IPS DF 6.9 (cell line): ENCODE measurements at places on chromosomes 13 and 19.

GRCh38 chr19:1102407-1103131 is 1.2 kb upstream of the GPX4 start:
- no peak for DNase-seq

DNA sequence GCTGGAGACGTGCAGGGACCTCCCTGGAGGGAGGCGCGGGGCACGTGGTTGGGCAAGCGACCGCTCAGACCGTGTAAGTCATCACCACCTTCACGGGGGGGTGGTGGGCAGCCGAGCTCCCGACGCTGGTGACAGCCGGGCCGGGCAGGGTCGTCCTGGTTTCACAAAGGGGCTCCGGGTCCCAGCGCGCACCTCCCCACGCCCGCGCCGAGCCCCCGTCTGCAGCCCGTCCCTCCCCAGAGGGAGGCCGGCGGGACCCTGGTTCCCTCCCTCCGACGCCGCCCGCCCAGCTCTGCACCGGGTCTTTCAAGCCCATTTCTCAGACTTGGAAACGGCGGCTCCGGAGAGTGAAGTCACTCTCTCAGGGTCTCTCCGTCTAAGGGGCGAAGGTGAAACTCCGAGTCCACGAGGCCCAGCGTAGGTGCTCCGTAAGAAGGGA is 729 bp upstream of the ARID3A start:
- DNase-seq = no peak

GRCh38 chr13:25945596-25945995 is 106.2 kb downstream of the SHISA2 start:
- DNase-seq = no peak

GRCh38 chr13:97403893-97404750 is 29.8 kb upstream of the RAP2A start:
- no peak for DNase-seq

GRCh38 chr19:16897029-16897855 is 8.4 kb downstream of the F2RL3 start:
- peak; percentile 83 for DNase-seq

DNA sequence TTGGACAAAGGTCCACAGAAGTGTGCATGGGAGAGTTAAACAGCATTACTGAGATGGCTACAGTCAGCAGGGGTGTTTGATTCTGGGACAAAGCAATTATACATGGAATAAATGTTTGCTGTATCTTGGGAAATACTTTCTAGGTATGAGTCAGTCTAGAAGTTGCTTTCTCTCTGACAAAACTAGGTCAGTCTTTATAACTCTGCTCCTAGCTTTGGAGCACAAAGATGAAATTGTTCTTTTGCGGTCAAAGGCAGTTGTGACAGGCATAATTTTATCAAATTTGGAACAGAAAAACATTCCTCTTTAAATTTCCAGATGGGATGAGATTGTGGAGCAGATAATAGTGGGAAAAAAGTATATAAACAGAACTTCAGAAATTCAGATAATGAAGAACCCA is 1045.4 kb upstream of the MIR17HG start:
- DNase-seq = no peak

GRCh38 chr19:920051-920864 is 3.1 kb downstream of the KISS1R start:
- no peak for DNase-seq

DNA sequence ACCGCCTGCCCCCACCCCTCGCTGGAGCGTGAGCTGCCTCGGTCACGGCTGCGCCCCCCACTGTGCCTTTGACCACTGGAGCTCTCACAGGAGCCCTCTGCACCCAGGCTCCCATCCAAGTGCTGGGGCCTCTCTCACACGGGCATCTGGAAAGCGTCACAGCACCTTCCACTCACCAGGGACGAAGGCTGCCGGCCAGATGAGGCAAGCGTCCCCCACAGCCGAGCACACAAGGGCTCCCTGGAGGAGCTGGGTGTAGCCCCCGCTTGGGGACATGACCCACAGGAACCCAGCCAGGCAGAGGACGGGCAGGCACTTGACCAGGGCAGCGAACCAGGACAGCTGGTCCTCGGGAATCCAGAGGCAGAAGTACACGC is 560 bp downstream of the TMEM86B start:
- no peak for DNase-seq

- no peak for DNase-seq
These were observed 6.4 kb downstream of the MYO9B start for GRCh38 chr19:17081672-17082630.

GRCh38 chr19:17429641-17430113 is 9.8 kb downstream of the MVB12A start:
- no peak for DNase-seq

DNA sequence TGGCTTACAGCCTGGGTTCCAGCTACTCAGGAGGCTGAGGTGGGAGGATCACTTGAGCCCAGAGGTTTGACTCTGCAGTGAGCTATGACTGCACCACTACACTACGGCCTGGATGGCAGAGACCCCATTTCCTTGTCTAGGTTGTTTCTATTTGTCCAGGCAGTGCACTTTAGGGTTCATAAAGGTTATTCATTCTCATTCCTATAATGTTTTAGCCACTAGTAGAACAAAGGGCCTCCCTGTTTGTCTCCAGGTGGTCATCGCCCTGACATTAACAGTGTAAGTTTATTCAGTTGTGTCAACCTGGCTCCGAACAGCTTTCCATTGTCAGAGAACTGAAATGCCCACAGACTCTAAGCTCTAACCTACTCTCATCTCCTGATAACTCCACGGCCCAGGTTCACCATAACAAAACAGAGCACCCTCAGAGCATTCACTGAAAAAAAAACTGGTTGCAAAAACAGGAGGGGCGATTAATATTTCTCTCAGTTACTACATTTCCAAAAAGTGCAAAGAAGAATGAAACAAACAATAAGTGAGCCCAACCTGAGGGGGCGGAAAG is 37.1 kb downstream of the SMAD9 start:
- DNase-seq = no peak

DNA sequence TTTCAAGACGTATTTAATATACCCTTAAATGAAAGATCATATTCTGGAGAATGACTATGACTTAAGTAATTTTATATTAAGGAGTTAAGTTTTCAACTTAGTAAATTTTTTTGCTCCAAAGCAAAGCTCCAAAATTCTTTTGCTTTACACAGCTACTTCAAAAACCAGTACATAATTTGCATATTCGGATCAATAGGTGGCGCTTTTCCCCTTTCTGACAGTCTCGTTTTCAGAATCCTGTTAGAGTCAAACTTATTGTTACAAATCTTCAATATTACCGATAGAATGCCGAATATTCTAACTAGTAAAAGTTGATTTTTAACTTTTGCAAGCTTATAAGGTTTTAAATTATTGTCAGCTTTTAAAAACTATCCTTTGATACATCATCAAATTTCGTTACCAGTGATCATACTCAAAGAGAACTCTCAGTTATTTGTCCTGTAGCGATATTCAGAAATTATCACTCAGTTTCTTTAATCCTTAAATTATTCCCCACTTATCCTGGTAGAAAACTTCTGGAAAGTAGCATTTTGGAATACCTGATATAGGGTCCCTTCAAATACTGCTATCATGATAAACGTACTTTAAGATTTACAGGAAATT is 852.7 kb upstream of the KLHL1 start:
- no peak for DNase-seq
